ENCODE measurements at places on chromosomes 12 and 14.

DNA sequence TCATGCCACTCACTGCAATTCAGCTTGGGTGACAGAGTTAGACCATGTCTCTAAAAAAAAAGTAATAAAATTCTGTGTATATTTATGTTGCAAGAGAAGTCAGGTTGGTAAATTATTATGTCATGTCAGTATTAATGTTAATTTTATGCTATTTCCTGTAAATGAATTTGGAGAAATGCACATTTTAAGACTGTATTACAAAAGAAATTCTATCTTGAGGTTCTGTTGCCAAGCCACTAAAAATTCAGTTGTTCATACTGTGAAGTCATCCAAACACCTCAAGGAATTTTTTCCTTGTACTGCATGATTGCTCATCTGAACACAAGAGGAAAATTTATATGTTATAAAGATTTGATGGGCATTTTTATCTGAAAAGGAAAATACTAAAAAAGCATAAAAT is 23.3 kb upstream of the HMGA2 start:
- DNase-seq = no peak

GRCh38 chr14:49550286-49551184 is 35.6 kb downstream of the RPS29 start:
- no peak for DNase-seq

DNA sequence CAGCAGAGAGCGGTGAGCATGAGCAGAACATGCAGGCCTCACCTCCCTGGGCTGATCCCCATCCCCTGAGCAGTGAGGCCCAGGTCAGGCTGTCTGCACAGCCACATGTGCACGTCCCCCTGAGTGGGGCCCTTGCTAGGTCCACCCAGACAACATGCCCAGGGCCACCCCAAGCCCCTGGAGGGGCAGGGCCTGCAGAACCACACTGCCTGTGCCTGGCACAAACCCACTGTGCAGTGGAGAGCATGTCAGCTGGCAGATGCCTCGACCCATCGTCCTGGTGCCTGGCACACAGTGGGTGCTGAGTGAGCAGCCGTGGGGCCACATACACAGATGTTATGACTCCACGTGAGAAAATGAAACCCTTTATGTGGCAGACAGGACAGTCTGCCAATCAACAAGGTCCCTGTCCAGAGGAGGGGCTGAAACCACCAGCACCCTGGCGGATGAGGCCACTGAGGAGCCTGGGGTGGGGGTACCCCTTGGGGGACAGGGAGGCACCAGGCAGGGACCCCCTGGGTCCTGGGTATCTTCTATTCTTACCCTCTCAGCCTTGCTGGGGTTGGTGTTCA is 8.3 kb downstream of the ANHX start:
- no peak for DNase-seq

DNA sequence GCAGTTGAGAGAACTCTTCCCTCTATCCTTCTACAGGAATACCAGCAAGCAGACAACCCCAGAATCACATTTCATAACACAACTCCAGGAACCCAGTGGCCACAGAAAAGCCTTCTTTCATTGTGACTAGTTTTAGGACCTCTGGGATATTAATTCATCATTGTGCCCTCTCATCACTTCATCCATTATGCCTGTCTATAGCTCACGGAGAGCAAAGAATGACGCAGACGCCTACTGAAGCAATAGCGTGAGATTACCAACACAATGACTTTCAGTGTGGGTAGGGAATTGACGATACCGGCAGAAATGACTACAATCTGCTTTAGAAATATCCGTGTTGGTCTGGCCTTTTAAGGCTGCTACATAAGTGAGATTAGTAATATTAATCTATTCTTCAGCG is 158.1 kb upstream of the FOXG1 start:
- no peak for DNase-seq

GRCh38 chr12:62192180-62192902 is 67.9 kb upstream of the USP15 start:
- no peak for DNase-seq

GRCh38 chr14:93734086-93734822 is 54.0 kb downstream of the PRIMA1 start:
- DNase-seq = no peak

DNA sequence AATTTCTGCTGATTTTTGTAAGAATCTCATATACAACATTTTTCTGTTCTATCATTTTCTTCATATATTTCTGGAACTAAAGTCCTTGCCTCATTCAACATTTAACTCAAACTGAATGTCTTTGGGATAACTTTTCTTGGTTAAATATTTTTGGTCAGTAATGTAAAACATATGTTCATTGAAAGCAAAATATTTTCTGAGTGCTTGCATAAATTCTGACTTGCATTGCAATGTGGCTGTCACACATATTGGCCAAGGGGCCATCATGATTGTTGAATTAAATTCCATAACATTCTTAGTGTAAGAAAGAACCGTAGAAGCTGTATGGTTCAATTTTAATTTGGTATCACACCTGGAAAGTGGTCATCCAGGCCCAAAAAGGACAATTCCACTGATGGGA is 369.4 kb downstream of the GALC start:
- no peak for DNase-seq

- DNase-seq = no peak
These were observed 10.0 kb upstream of the GPR68 start for GRCh38 chr14:91254461-91254860.

GRCh38 chr12:3593906-3594483 is 103.0 kb downstream of the PRMT8 start:
- no peak for DNase-seq

- no peak for DNase-seq
These were observed 53.9 kb downstream of the TTLL5 start for GRCh38 chr14:75714991-75715390.

DNA sequence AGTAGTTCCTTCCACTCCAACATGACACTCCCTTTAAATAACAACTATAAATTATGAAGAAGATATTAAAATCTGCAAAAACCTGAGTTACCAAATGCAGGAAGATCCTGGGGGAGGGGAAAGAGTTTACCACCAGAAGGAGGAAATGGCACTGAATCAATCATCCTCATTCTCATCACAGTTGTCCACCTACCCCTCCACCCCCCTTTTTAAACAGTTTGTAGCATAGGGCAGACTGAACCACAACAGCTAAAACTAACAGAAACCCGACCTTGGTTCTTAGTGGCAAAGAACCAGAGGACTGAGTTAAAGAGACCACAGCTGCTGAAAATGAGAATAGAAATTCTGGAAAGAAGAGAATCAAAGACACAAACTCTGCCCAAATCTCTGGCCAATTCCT is 189.5 kb downstream of the MED13L start:
- no peak for DNase-seq

GRCh38 chr14:94771158-94771905 is 1.4 kb upstream of the GSC start:
- no peak for DNase-seq

- DNase-seq = no peak
These were observed 108.5 kb upstream of the MAX start for GRCh38 chr14:65210822-65211182.

DNA sequence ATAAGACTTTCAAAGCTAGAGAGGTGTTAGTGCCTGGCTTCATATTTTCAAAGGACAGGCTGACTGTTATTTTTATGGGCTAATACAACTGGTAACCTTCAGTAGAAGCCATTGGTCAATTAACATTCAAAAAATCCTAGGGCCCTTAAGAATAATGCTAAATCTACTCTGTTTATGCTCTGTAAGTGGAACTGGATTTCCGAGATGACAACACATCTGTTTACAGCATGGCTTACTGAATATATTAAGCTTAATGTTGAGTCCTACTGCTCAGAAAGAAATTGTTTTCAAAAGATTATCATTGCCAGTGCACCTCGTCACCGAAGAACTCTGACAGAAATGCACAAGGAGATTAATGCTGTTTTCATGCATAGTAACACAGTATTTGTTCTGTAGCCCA is 239.9 kb downstream of the TMTC2 start:
- no peak for DNase-seq

DNA sequence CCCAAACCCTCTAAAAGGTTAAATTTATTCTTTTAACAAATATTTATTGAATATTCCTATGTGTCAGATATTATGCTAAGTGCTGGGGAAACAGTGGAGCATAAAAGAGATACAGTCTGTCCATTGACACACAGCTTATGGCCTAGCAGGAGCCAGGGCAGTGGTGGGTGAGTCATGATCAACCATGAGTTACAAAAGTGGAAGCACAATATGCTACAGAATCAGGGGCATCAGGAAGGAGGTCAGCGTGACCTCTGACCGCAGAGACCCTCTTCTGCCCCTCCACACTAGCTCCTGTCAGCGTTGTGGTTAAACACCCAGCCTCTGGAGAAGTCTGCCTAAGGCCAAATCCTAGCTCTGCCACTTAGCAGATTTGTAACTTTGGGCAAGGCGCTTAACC is 4.7 kb upstream of the PPP1R1A start:
- DNase-seq = no peak

- DNase-seq = no peak
These were observed 143.1 kb downstream of the TPH2 start for GRCh38 chr12:72081777-72082176.

- no peak for DNase-seq
These were observed 79.7 kb downstream of the KSR2 start for GRCh38 chr12:117889098-117889497.

- DNase-seq = no peak
These were observed 11.4 kb downstream of the PRORP start for GRCh38 chr14:35133542-35134328.

GRCh38 chr14:103329401-103330347 is 4.4 kb upstream of the EIF5 start:
- DNase-seq = no peak

DNA sequence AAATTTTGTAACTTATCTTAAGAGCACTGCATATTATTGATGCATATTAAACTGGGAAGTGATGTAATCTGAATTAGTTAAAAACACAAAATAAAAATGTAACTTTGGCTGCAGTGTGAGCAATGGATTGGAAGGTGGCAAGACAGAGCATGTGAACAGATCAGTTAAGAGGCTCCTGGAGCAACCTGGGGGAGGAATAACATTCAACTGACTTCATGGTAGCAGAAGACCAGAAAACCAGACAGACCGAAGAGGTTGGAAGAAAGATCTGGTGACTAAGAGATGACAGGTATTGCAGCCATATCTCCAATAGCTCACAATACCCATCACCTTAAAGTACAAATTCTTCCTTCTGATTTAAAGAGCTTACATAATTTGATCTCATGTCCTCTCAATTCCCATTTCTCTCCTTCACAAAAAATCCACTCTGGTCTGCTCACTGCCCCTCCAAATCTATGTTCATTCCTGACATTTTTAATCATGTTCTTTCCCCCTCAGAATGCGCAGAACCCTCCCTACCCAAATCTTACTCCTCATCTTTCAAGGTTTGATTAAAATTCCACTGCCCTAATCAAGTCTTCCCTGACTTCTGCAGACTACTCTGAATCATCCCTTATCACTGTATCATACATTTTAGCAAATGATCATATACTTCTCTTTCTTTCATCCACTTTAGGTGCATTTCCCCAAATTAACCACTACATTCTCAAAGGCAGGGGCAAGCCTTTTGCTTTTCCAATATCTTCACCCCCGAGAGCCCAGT is 51.5 kb downstream of the DUSP16 start:
- no peak for DNase-seq

DNA sequence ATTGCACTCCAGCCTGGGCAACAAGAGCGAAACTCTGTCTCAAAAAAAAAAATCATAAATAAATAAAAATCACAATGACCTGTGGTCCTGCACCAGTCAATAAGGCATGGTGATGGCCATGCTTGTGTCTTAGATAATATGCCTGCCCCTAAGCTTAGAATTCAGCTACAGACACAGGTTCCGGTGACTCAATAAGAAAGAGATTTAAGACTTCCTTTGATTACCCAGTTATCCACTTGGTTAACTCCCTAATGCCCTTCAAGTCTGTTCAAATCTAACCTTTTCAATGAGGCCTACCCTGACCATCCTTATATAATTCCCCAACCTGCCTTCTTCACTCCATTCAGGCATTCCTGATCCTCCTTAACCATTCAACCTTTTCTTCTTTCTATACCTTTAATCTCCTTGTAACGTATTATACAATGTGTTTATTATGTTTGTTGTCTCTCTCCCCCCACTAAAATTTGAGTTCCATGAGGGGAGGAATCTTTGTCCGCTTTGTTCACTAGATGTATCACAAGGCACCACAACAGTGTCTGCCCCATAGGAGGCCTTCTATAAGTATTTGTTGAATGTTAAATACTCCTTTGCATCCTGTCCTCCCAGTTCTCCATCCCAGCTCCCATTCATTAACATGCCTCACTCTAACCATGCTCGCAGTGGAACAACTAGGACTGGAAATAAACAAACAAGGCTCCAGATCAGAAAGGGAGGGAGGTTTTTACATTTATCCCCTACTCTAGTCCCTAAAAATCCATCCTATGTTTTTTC is 8.9 kb downstream of the MAP4K5 start:
- no peak for DNase-seq

- no peak for DNase-seq
These were observed 53.1 kb downstream of the RFLNA start for GRCh38 chr12:124347805-124348658.

- DNase-seq = no peak
These were observed 8.7 kb downstream of the KITLG start for GRCh38 chr12:88571543-88571942.

GRCh38 chr12:121784460-121784859 is 9.0 kb downstream of the RHOF start:
- DNase-seq = no peak

DNA sequence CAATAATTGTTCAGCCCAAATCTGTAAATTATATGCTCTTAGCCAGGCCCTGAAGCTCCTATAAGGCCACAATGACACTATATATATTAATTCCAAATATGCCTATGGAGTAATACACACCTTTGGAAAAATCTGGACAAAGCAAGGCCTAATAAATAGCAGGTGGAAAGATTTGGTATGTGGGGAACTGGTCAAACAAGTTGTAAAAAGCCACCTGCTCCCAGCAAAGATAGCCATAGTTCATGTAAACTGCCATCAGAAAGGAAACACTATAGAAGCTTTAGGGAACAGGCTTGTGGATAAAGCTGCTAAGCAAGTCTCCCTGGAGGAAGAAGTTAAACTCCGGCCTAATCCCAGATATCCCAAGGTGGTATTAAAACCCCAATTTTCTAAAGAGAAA is 29.7 kb downstream of the PRMT8 start:
- DNase-seq = no peak
